ENCODE measurements at places on chromosomes 7 and 10.

GRCh38 chr10:21194510-21194993 lies 297.4 kb upstream of the NEBL start:
- DNase-seq = no peak

- DNase-seq = no peak
Measured at GRCh38 chr10:2748287-2748686, 319.1 kb upstream of the PFKP start.

- DNase-seq = no peak
Measured at GRCh38 chr7:48387932-48388331, 216.7 kb downstream of the ABCA13 start.

DNA sequence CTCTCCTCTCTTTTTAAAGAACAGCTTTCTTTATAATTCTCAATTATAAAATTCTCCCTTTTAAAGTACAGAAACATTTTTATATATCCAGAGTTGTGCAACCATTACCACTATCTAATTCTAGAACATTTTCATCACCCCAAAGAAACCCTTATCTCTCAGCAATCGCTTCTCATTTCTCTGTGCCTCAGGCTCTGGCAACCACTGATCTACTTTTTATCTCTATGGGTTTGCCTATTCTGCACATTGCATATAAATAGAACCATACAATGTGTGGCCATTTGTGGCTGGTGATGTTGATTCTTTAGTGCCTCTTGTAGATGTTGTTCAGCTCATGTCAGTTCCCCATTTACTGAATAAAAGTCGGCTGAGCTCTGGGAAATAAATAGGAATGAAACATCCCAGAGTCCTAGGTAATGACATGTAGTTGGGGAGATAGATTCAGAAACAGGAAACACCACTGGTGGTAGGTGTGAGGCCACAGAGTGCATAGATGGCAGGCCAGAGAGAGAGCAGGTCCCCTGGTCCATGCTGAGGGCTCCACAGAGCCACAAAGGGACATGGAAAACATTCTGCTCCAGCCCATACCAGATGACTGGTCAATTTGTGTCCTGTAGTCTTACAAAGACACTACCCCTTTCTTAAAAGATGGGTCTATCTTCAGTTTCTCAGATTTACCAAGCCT lies 126.5 kb downstream of the PLPP4 start:
- no peak for DNase-seq

DNA sequence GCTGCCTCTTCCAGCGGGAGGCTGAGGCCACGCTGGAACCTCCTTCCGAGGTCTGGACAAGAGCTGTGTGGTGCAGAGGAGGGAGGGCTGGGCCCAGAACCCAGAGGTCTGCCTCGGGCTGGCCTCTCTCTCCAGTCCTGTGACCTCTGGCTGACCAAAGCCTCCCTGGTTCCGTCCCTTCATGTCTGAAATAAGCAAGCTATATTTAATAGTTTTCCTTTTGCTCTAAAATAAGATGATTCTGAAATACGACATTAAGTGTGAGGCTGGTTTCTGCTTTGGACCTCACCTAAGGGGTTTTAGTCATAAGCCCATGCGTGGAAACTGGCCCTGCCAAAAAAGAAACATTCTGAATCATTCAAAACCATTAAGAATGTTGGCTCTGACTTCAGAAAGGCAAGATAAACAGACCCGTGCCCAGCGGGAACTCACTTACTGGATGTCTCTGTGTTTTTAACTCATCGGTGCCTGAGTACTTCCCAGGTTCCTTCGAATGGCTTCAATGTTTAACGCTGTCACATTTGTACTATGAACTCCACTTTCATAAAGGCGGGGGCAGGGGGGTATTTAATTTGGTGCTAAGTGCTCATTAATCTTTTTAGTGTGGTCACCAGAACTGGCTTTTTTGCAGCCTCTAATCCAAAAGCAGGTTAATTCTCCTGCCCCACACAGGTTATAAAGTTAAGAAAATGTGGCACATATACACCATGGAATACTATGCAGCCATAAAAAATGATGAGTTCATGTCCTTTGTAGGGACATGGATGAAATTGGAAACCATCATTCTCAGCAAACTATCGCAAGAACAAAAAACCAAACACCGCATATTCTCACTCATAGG lies 157.5 kb upstream of the KLF14 start:
- DNase-seq = no peak

GRCh38 chr7:134836447-134836846 lies 57.0 kb downstream of the CALD1 start:
- no peak for DNase-seq

DNA sequence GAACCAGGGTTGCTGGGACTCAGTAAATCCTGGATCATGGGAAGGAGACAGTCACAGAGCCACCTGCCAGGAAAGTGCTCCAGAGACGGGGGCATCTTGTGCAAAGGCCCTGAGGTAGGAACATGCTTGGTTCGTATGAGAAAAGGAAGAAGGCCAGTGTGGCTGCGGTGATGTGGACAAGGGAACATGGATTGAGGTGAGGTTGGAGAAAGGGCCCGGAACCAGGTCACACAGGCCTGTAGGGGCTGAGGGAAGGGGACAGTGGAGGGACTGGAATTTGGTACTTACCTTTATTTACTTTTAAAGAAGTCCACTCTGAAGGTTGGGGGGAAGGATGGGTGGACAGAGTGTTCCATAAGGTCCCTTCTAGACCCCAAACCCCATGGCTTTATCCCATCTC lies 32.9 kb upstream of the CXCL12 start:
- DNase-seq = no peak

DNA sequence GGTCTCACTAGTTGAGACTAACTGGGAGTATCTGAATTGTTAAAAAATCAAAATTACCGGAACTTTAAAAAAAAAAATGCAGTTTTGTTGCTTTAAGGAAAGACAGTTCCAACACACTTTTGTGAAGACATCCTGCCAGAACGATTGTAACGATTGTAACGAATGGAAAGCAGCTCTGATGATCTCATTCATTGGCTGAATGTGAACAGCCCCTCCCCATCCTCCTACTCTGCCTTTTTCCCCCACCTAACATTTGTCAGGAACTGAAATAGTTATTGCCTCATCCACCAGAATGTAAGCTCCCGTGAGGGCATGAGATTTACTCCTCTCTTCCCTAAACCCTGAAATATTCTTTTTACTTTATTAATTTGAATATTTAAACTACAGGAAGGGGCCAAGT lies 23.1 kb upstream of the ZC3HAV1L start:
- DNase-seq = no peak

- DNase-seq = no peak
Measured at GRCh38 chr10:19961076-19962053, 145.1 kb downstream of the PLXDC2 start.

- no peak for DNase-seq
Measured at GRCh38 chr10:3897156-3897555, 112.1 kb upstream of the KLF6 start.

DNA sequence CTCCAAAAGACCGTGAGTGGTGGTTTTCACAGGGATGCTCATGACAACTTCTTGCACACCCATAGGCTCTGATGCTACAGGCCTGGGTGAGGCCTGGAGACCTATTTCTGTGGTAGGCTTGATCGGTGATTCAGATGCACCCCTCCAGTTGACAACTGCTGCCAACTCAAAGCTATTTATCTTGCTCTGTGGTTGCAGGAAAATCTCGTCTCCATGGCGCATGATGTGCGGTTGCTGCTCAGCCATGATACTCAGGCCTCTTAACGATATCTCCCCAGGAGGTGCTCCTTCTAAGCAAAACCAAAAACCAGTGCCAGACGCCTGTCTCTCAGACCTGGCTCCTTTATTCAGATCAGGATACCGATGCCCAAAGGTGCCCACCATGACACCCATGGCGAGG lies 31.4 kb downstream of the C10orf90 start:
- no peak for DNase-seq

DNA sequence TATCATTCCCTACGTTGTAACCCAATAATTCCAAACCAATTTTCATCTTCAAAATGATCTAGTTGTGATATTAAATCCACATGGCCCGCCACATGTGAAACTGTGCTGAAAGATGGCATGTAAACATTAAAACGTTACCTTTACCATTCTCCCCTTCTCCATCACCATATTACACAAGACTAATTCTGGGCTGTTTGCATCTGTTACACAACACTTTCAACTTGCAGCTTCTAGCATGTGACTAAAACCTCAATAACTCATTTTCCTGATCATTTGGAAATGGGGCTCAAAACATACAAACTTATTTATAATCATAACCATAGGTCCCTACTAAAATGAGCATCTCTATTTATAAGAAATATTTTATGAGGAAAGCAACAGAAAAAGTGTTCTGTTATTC lies 4.7 kb downstream of the MTERF1 start:
- no peak for DNase-seq

DNA sequence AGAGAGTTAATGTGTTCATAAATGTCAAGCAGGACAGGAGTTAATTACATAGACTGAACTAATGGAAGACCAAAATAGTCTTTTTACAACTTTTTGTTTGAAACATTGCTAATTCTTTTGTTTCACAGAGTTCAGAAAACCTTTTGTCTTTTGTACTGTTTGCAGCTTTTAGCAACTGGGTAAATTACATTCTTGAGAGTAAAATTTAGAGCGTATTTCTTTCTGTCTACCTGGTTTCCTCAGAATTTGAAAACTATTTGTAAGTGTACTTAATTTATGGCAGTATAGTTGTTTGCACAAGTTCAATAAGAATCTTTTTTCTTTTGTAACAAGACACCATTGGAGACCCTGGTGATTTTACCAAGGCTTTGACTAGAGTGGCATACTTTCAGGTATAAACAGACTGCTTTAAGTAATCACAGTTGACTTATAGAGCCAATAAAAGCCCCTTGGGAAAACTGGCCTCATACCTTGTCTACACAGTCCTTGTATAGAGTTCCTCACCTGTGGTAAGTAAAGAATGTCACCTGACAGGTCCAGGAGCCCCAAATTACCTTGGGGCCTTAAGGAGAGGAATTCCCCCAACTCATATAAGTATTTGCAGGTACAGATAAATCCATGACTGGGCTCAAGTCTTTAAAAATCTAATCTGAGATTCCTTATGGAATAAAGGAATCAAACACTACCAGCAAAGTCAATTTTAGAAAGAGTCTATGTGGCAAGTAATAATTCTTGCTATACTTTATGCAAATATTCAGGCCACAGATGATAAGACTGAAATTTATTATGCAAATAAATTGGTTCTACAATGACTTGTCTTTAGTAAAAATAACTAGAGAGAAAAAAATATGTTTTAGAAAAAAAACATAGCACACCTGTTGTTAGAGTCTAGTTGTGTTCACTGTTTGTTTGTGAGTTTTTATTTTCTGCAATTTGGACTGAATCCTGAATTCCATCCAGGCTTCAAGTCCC lies 23.6 kb upstream of the CREB3L2 start:
- no peak for DNase-seq
